ENCODE measurements at places on chromosomes 6 and 20. TPM values are rescaled to one million over a fixed set of nuclear protein-coding genes. Genes with fewer than 3 reads are reported as not detected.

Gene SIRT5
- total RNA-seq, result 15.5 TPM

DNA sequence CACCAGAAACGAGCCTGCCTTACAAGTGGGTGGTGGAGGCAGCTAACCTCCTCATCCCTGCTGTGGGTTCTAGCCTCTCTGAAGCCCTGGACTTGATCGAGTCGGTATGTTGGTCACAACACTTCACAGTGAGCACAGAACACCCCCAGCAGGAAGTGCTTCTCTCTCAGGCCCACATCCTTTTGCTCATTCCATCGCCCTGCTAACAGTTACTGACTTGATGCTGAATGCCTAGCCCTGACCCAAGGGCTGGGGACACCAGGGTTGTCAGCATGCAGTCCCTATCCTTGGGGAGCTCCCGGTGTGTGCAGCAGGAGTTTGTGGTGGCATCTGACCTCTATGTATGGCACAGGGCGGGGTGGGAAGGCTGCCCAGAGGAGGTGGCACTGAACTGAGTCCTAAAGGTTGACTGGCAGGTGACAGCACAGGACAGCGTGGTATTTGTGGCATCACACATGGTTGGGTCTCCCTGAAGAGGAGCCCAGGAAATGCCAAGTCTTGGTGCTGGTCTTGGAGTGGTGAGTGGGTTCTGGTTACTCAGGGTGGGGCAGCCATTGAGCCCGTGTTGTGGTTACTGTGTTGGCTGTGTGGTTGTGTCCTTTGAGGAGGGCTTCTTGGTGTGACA is 26.7 kb downstream of the GTSF1L start:
- DNase-seq, result no peak

DNA sequence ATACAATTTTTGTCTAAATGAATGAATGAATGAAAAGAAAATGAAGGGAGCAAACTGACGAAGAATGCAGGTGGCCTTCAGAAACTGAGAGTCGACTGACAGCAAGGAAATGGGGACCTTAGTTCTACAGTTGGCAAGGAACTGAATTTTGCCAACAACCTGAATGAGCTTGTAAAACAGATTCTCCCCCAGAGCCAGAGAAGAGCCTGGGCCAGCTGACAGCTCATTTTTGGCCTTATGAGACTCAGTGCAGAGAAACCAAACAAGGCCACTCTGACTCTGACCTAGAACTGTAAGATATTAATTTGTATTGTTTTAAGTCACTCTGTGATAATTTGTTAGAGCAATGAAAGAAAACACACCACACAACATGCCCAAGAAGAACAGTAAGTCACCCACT is 21.8 kb downstream of the MAN1A1 start:
- DNase-seq, result no peak

GRCh38 chr20:42319252-42320013 is 701.3 kb upstream of the CHD6 start:
- no peak for DNase-seq

DNA sequence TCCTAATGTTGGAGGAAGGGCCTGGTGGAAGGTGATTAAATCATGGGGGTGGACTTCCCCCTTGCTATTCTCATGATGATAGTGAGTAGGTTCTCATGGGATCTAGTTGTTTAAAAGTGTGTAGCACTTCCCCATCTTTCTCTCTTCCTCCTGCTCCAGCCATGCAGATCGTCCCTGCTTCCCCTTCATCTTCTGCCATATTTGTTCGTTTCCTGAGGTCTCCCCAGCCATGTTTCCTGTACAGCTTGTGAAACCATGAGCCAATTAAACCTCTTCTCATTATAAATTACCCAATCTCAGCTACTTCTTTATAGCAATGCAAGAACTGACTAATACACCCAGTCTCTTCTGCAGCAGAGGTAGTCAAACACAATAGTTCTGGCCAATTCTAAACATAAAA is 5.4 kb downstream of the EPM2A start:
- no peak for DNase-seq

DNA sequence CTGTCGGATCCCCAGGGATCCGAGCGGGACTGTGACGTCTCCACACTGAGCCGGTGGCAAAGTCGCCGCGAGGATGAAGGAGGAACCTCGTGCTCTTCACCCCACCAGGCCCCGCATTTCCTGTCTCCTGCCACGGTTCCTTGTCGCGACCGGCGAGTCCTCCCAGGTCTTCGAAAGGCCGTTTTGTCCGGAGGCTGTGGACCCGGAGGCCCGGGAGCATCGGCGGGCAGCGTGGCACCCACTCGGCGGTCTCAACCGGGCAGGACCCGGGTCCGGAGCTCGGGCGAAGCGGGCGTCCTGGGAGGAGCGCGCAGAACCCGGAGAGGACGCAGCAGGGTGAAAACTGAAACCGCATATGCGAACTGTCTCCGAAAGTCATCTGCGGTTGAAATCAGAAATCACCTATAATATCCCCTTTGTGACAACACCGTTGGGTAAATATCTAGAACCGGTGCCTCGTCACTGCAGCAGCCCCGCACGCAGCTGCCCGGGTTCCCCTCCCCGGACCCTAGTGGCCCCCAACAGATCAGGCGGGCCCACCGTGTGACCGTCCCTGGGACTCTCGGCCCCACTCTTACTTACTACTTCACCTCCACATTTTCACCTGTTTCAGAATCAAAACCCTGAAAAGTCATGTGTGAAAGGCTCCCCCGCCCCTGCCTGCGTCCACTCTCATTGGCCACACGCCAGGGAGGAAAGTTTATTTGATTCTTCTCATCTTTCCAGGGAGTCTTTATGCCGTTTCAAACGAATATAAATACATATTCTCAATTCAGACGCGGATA is 3.1 kb upstream of the ULBP2 start:
- no peak for DNase-seq

- no peak for DNase-seq
Measured at GRCh38 chr6:110705543-110705942, 109.7 kb downstream of the CDK19 start.
